ENCODE measurements at places on chromosomes 7 and 10.

GRCh38 chr7:135719688-135720087 lies 8.3 kb downstream of the SLC13A4 start:
- DNase-seq = no peak

GRCh38 chr10:3623746-3624145 lies 161.3 kb downstream of the KLF6 start:
- peak; percentile 62 for DNase-seq

DNA sequence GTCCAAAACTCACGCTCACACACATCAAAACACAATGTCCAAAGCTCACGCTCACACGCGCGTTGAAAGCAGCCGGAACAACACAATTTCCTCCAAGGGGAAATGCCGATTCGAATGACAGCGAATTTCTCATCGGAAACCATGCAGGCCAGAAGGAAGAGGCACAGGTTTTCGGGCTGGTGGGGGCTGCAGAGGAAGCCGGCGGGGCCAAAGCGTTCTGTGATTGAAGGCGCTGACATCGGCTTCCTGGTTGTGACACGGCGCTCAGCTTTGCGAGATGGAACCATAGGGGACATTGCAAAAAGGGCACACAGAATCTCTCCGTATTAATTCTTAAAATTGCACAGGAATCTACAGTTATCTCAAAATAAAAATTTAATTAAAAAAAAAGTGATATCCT lies 61.3 kb downstream of the FOXL3 start:
- no peak for DNase-seq

DNA sequence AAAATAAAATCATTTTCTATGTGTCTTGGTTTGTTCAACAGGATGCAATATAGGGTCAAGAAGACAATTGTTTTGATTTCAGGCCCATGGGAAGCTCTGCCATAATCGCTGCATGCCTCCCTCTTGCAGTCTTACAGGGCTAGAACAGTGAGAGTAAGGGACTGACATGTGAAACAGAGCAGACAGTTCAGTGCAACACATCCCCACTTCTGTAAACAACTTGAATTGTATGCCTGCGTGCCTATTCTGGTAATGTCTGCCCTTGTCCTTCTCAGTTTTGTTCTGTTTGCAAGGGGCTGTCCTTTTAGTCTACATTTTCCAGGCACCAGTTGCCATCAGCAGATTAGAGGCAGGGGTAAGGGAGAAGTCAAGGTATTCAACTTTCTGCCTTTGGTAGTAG lies 34.8 kb upstream of the GPR37 start:
- no peak for DNase-seq

DNA sequence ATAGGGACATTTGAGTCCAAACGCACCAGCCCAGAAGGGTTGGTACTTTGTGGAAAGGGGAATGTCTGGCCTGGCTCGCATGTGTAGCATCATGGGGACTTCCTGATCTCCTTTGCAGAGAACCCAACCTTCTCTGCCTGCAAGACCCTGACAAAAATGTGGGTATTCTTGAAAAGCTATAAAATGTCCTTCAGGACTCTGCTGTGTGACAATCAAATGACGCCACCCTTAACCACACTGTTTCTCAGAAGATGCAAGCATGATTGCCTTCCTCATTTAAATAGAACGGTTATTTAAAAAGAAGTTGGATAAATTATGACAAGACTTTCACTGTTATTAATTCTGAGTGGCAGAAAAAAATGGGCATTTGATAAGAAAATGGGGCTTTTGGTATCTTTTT lies 15.1 kb upstream of the GPR15LG start:
- no peak for DNase-seq

GRCh38 chr10:116849248-116850057 lies at the start of gene ENO4:
Gene ENO4, plus strand, starts transcription at chr10:116849499. Its CDS starts 68 bp downstream, at chr10:116849567.
- peak; percentile 92 for DNase-seq

DNA sequence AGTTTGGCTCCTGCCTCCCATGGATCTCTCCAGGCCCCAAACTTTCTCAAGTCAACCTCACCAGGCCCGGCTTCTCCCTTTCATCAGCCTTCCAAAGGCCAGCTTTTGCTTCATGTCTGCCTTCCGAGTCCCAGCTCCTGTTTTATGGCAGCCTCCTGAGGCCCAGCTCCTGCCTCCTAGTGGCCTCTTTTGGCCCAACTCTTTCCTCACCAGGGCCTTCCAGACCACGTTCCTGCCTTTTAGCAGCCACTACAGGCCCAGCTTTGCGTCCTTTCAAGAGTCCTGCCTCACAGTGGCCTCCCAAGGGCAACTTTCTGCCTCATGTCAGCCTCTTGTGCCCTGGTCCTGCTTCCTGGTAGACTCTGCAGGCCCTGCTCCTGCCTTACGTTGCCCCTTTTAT lies 15.3 kb upstream of the TMEM248 start:
- no peak for DNase-seq

- no peak for DNase-seq
Measured at GRCh38 chr7:24755541-24756407, 1.5 kb downstream of the GSDME start.

DNA sequence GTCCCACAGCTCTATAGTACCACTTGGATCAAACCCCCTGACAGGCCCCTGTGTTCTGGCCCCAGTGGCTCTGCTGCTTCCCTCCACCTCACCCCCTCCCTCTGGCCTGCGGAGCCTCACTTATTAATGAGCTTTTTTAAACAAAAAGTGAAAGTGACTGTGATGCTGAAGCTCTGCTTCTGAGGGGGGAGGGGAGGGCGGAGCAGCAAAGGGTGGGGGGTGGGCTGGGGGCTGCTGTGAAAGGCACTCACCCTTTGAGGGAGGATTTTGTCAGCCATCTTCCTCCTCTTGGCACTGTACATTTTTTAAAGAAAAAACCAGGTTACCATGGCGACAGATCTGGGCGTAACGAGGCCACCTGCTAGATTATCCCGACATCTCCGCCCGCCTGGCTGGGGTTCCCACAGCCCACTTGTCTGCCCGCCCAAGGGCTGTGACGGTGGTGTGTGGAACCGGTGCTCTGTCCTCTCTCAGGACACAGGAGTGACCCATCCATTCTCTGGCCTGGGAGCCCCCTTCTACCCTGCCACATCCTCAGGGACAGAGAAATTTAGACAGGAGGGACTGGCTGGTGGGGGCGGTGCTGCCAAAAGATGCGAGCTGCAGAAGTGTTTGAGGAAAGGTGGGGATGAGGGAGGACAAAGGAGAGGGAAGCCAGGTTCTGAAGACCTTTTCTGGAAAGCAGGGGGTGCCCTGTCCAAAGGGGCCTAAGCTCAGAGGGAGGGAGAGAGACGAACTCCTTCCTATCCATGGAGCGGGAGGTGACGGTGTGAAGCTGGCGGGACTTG lies 4.9 kb downstream of the SMARCD3 start:
- DNase-seq = no peak

DNA sequence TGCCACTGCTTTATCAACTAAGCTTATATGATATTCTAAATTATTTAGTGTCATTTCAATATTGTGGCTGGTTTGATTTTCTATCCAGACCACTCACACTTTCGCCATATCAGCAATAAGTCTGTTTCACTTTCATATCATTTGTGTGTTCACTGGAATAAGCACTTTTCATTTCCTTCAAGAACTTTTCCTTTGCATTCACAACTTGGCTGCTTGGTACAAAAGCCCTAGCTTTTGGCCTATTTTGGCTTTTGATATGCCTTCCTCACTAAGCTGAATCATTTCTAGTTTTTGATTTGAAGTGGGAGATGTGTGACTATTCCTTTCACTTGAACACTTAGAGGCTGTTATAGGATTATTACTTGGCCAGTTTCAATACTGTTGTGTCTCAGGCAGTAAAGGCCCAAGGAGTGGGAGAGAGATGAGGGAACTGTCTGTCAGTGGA lies 120.9 kb upstream of the NAMPT start:
- DNase-seq = no peak

GRCh38 chr10:20256969-20257368 lies 440.7 kb downstream of the PLXDC2 start:
- no peak for DNase-seq

DNA sequence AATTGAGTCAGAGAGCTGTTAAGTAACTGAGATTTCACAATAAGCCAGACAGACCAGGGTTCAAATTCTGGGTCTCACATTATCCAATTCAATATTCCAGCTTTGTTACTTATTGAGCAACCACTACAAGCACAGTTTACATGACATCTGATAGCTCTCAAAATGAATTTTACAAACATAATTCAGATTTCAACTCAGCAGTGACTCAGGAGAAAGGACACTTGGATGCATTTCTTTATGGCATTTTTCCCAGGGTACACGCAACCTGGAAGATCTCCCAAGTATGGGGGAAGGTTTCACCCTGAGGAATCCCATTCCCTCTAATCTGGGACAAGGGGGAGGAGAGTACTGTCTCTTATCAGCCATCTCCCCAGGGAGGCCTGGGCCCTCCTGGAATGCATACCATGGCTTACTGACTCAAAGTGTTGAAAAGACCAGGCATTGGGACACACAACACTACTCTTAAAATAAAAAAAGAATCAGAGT lies 102.4 kb downstream of the CFTR start:
- DNase-seq = no peak

GRCh38 chr10:31952066-31952465 lies 23.4 kb upstream of the ARHGAP12 start:
- DNase-seq = no peak

- no peak for DNase-seq
Measured at GRCh38 chr7:2614631-2615330, 17.0 kb upstream of the TTYH3 start.

DNA sequence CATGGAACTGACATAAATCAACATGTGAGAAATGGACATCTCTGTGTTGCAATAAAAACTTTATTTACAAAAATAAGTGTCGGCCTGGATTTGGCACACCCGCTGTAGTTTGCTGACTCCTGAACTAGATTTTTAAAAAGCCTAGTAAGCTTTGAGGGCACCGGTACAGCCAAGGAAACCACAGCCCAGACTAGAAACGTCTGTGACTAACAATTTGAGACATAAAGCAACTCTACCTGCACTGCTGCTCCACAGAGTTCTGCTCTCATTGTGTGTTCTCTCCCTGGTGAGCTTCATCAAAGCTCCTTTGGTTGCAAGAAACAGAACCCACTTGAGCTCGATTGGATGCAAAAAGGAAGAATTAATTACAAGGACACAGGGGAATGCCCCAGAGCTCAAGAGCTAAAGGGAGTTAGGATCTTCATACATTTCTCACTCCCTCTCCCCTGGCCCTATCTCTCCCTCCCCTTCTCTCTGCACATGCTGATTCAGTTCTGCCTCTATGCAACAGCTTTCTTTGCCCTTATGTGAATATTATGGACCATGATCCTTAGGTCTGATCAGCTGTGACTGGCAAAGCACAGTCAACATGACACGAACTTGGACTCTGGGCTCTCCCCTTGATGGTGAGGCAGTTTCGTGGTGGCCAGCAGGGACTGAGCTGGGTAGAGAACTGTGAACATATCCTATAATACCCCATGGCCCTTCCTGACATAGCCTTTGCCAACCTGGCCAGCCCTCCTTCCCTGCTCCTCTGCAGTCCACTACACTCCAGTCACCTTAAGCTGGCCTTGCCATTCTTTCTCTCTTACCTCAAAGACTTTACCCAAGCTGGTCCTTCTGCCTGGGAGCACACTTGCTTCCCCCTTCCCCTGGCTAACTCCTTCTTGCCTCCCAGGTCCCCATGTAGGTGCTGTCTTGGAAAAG lies 77.5 kb upstream of the YAE1 start:
- DNase-seq = no peak

GRCh38 chr10:37992083-37992482 lies 15.6 kb upstream of the ZNF25 start:
- DNase-seq = no peak

GRCh38 chr10:117819304-117819703 lies 227.4 kb downstream of the RAB11FIP2 start:
- no peak for DNase-seq

GRCh38 chr10:10092581-10092980 lies 925.1 kb upstream of the CELF2 start:
- peak; percentile 25 for DNase-seq

- no peak for DNase-seq
Measured at GRCh38 chr7:30861612-30862011, 50.0 kb upstream of the AQP1 start.

DNA sequence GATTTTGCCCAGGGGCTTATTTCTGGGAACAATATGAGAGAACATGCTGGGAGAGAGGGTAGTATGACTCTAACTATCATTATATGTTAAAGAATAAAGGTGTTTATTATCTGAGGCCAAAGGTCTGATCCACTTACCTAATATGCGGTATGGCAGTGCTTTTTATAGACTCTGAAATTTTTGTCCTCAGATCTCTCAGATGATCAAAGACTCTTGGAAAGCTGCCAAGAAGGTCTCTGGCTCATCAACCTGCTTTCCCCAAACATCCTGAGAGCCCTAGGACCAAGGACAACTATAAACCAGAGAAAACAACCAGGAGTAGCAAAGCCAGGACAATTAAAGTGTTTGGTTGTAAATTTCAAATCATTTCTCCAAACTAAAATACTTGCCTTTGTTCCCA lies 255.7 kb upstream of the LRRN3 start:
- no peak for DNase-seq

DNA sequence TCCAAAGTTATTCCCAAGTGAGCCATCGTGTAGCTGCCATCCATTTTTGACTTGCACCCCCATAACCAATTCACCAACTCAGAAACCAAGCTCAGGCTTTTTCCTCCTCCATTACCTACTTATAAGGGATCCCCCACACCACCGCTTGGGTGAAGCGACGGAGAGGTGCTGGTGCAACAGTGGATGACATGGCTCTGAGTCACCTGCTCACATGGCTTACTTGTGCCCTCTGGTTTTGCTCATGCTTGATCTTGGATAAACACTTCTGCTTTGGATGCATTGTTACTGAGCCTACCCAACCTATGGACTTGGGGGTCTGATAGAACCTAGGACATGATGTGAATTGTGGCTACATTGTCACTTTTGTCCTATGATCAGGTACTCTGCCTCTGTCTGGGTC lies 12.0 kb upstream of the AKR1B1 start:
- DNase-seq = no peak

DNA sequence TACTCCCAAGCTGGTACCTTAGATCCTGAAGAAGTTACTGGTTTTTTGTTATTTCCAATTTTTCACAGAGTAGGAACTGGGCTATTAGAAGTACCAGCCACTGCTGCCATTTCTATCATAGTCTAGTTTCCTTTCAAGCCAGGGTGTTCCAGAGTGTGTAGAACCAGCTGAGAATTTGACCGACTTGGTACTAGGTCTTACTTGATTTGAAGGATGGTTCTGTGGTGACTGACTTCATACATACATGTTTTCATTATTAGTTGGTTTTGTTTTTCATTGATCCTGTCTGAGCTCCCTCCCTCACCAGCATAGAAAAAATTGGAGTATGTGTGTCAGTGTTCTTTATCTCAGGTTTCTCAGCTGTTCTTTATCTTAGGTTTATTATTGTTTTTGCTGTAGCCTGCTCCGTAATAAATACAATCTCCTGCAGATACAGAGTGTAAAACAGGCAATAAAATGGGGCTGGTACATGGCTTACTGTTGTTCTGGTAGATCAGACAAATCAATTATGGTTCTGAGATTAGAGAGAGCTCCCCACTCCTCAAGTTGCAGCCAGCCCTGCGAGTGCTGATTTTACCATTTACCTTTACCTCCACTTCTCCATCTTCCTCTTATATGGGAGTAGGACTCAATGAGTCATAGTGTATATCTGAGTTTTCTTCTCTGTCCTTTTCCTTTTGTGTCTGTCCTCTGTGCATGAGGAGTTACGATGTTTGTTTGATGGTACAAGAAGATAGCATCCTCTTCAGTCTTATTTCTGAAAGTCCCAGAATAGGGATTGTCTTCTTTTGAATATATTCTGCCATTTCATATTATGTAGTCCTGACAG lies 122.6 kb downstream of the LRRC4 start:
- DNase-seq = no peak
